ENCODE measurements at places on chromosomes 16 and 17. TPM values are rescaled to one million over a fixed set of nuclear protein-coding genes. Genes with fewer than 3 reads are reported as not detected.

The C16orf92 gene
- polyA plus RNA-seq, result not detected

The SLFN13 gene
- 4.3 TPM for polyA plus RNA-seq

The CNGB1 gene
- polyA plus RNA-seq, result not detected

The CTRL gene
- 1.4 TPM for polyA plus RNA-seq

The ATP2C2 gene
- polyA plus RNA-seq, result not detected

The CACNG1 gene
- polyA plus RNA-seq, result not detected

The MPP3 gene
- not detected for polyA plus RNA-seq

The CNTNAP4 gene
- not detected for polyA plus RNA-seq

The NXPH3 gene
- polyA plus RNA-seq, result not detected

The ANKS4B gene
- polyA plus RNA-seq, result not detected

The TRIM47 gene
- 2.0 TPM for polyA plus RNA-seq

The IKZF3 gene
- 36.8 TPM for polyA plus RNA-seq

All from naive B cell (primary cell).